ENCODE measurements at places on chromosomes 16 and 17. TPM values are rescaled to one million over a fixed set of nuclear protein-coding genes. Genes with fewer than 3 reads are reported as not detected.

OR1E1 gene
- total RNA-seq: not detected

ZDHHC1 gene
- 6.2 TPM for total RNA-seq

GRCh38 chr16:85541181-85541580 lies 71.9 kb upstream of the GSE1 start:
- ATAC-seq: no peak

GRCh38 chr17:78873519-78874340 lies 29.3 kb downstream of the CEP295NL start:
- ATAC-seq: no peak

- ATAC-seq: no peak
Measured at GRCh38 chr16:30372038-30372712, 1.9 kb upstream of the TBC1D10B start.
